ENCODE measurements at places on chromosomes 4 and X. TPM values are rescaled to one million over a fixed set of nuclear protein-coding genes. Genes with fewer than 3 reads are reported as not detected.

The HSFX3 gene
- total RNA-seq = not detected

The RTL9 gene
- 0.05 TPM for total RNA-seq

The TMEM144 gene
- 4.7 TPM for total RNA-seq

The RNF212 gene
- total RNA-seq = 2.2 TPM

The TEX11 gene
- not detected for total RNA-seq

The COL25A1 gene
- not detected for total RNA-seq

The CCDC120 gene
- total RNA-seq = 3.4 TPM

The CLGN gene
- total RNA-seq = 4.2 TPM

The PLS3 gene
- total RNA-seq = 200 TPM

The G6PD gene
- 1,563 TPM for total RNA-seq

The PASD1 gene
- not detected for total RNA-seq

The PABPC1L2B gene
- total RNA-seq = not detected

The TLR2 gene
- total RNA-seq = 0.16 TPM

The EIF1AX gene
- total RNA-seq = 97.2 TPM

The FHDC1 gene
- total RNA-seq = 0.49 TPM

The RAB33A gene
- total RNA-seq = 0.20 TPM

The PNMA6F gene
- not detected for total RNA-seq
